ENCODE measurements at places on chromosomes 12 and 14.

GRCh38 chr14:104397956-104398355 lies 181.6 kb upstream of the C14orf180 start:
- DNase-seq = no peak

- no peak for DNase-seq
Observed at GRCh38 chr14:61454545-61454944, 133.2 kb downstream of the PRKCH start.

DNA sequence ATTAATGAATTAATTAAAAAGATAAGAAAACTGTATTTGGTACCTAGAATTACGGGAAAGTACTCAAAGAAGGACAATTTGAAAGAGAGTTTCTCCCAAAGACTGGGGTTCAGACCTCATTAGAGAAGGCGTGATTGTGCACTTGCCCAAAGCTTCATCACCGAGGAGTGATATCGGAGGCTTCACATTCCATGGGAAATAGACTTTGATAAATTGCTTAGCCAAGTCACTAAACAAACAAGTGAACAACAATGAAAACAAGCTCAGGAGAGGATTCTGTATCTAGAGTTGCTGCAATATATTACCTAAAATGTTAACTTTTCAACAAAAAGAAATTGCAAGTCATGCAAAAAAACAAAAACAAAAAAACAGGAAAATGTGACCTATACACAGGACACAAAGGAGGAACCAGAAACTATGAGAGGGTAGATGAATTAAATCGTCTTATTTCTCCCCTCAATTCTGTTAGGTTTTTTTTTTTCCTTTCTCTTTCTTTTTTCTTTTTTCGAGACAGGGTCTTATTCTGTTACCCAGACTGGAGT lies 3.4 kb downstream of the SPATA7 start:
- no peak for DNase-seq

DNA sequence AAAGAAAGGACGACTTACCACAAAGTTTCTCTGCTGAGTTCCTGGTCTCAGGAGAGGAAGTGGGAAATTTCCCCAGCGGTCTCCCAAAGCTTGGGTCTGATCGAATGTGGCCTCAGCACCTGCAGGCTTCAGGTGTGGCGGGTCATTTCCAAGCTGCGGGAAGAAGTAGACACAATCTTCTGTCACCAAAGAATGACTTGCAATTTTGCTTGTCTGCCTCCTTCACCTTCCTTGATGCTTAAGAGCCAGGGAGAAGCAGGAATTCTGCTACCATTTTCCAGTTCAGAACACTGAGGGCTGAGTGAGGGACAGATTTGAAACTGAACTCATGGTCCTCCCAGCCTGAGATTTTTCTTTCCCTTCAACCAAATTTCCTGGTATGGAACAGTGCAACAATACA lies 87.8 kb downstream of the RIMBP2 start:
- no peak for DNase-seq

- DNase-seq = no peak
Observed at GRCh38 chr14:91831337-91831736, 36.0 kb downstream of the TC2N start.

GRCh38 chr12:3000548-3001275 lies 41.5 kb downstream of the TEAD4 start:
- no peak for DNase-seq

GRCh38 chr14:71206766-71207371 lies 299.6 kb downstream of the PCNX1 start:
- no peak for DNase-seq

DNA sequence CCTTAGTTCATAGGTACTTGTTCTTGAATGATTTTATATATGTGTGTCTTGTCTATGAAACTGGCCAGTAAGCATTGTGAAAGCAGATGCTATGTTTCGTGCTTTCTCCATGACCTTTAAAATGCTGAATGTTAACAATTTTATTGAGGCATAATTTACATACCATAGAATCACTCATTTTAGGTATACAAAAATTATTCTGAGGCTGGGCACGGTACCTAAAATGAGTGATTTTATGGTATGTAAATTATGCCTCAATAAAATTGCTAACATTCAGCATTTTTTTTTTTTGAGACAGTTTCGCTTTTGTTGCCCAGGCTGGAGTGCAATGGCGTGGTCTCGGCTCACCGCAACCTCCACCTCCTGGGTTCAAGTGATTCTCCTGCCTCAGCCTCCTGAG lies 6.8 kb downstream of the ESYT1 start:
- DNase-seq = no peak

DNA sequence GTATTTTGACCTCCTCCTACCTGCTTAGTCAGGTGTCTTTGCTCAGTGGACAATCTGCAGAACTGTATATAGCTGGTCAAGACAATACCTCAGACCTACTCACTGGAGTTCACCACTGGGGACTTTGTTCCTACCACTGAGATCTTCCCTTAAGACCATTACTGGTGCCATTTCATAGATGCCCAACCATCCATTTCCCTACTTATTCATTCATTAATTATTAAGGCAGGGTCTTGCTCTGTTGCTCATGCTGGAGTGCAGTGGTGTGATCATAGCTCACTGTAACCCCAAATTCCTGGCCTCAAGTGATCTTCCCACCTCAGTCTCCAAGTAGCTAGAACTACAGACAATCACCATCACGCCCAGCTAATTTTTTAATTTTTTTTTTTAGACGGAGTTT lies 22.8 kb upstream of the CRADD start:
- no peak for DNase-seq

- DNase-seq = no peak
Observed at GRCh38 chr14:74917178-74917543, 5.9 kb downstream of the RPS6KL1 start.

GRCh38 chr12:95674163-95674562 lies 116.4 kb downstream of the NTN4 start:
- no peak for DNase-seq

GRCh38 chr12:115866909-115867525 lies 410.5 kb downstream of the MED13L start:
- DNase-seq = no peak

- no peak for DNase-seq
Observed at GRCh38 chr14:106094654-106095189, 568.3 kb downstream of the TMEM121 start.

Data from NCI-H187 (cell line).